ENCODE measurements at places on chromosomes 6 and 20.

DNA sequence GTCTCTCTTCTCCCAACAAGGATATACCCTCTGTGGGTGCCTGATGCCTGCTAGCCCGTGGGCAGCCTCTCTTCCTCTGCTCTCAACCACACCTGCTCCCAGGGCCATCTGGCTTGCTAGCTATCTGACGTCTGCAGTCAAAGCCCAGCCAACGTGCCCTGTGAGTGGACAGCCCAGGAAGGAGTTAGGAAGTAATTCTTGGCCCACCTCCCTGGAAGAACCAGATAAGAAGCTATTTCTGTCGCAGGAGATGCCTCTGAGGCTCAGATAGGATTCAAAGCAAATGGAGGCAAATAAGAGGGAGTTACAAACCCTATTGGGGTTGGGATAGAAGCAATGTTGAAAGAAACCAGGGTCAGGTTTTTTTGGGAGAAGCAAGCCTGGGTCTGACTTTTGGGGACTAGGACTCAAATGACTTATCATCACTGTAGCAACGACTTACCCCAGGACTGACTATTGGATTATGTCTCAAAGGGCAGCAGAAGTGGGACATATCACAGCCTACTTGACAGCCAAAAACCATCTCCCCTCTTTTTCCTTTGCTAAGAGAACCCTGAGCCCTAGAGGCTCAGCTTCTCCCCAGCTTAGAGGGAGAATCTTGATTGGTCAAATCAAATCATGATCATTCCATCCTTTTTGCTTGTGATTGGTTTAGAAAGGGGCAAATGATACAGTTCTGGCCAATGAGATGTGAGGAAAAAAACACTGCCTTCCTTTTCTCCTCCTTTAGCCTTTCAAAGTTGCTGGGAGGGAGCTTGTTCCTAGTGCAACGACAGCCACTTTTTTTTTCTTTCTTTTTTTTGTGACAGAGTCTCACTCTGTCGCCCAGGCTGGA is 18.0 kb upstream of the CDK5RAP1 start:
- DNase-seq: no peak

- DNase-seq: no peak
Measured at GRCh38 chr6:146090474-146090873, 61.6 kb downstream of the GRM1 start.

DNA sequence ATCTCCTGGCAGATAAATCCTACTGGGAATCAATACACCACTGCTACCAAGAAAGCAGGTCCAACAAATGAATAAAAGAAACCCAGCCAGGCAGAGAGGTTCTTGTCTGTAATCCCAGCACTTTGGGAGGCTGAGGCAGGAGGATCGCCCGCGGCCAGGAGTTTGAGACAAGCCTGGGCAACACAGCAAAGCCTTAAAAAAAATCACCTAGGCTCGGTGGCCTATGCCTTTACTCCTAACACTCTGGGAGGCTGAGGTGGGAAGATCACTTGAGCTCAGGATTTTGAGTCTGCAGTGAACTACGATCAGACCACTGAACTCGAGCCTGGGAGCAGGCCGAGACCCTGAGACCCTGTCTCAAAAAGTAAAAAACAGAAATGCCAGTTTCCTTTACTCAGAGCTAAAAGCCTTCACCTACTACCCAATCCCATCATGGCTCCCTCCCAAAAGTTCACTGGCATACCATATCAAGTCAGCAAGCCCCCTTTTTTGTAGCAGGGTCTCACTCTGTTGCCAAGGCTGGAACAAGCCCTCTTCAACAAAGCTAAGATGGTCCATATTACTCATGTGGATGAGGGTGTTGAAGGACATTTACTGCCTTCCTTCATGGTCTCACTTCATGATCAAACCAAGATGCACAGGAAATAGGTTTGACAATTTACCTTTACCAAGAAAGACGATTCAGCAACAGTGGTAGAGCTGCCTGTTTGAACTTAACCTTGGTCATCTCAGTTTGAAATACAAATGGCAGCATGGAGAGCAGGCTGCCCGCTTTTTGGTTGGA is 5.3 kb downstream of the SNX5 start:
- DNase-seq: no peak

DNA sequence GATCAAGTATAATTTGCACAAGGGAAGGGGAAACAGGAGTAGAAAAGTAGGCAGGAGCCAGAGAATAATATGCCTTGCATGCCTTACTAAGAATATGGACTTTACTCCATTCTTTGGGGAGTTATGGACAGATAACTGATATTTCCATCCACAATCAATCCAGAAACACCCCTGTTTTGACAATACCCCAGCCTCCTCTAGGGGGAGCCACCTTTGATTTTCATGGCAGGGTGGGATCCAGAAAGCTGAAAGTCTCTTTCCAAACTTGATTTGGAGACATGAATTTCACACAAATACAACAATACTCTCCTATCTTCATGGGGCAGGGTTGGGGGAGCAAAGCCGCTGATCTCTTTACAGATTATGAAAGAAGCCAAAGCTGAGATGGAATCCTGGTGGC is 404.1 kb downstream of the FOXA2 start:
- no peak for DNase-seq

GRCh38 chr6:40398810-40399477 is 188.2 kb downstream of the LRFN2 start:
- no peak for DNase-seq

DNA sequence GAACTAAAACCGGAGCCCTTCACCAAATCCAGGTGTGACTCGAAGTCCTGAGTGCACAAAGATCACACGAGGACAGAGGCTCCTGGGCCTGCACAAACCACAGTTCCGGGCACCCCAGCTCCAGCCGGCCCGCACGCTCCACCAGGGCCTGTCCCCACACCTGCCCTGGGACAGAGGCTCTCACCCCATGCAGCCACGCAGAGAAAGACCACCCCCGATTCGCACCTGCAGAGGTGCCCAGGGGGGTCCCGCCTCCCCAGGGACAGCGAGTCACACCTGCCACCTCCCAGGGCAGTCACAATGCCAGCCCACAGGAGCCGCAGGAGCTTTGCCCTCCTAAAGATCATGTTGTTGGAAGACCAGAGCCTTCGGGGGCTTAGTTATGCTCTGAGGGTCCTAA is 25.4 kb upstream of the MRGBP start:
- no peak for DNase-seq

DNA sequence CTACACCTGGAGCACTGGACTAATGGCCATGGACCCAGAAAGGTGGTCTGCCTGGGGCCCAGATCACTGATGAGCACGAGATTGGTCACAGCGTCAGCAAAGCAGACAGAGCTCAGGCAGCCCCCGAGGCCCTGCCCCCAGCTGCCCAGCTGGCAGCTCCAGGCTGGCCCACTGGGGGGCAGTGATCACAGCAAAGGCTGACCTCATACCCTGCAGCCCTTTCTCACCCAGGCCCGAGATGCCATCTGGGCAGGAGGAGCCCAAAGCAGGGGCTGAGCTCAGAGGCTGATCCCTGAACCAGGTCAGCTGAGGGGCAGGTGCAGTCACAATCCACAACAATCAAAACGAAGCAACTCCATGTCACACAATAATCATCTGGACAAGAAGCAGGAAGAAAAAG is 4.1 kb downstream of the MAP1LC3A start:
- DNase-seq: no peak

DNA sequence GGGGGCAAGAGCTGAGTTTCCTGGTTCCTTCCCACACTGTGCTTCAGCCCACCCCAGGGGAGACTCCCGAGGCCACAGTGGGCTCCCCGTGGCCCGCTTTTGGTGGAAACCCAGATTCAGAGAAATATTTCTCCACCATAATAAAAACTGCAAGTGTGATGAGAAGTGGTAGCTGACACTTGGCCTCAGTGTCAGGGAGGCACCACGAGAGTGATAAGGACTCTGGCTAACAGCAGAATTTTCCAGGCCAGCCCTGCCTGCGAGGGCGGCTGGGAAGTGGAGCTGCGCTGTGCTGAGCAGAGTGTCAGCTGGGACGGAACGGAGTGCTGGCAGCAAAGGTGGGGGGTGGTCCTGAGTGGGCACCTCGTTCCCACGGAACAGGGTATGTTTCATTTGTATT is 22.5 kb downstream of the SPATA2 start:
- DNase-seq: no peak

- no peak for DNase-seq
Measured at GRCh38 chr6:74573613-74574012, 632.2 kb downstream of the COL12A1 start.

DNA sequence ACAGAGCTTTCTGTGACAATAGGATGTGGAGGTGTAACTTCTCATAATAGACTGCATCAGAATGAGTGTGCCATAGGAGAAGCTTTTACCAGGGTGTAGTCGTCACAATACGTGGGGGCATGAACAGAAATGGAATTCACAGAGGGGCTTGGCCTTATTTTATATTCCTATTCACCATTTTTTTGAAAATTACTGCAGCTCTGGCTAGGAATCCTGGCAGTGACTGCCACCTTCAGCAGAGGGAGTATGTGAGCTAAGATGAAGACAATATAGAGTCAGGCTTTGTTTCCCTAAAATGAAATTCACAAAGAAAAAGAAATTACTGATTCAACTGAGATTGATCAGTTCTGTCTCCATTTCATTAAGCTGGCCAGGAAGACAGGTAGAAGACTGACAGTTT is 13.9 kb downstream of the TOMM6 start:
- DNase-seq: no peak

- peak; percentile 83 for DNase-seq
Measured at GRCh38 chr6:157885211-157885788, 62.3 kb downstream of the SNX9 start.

DNA sequence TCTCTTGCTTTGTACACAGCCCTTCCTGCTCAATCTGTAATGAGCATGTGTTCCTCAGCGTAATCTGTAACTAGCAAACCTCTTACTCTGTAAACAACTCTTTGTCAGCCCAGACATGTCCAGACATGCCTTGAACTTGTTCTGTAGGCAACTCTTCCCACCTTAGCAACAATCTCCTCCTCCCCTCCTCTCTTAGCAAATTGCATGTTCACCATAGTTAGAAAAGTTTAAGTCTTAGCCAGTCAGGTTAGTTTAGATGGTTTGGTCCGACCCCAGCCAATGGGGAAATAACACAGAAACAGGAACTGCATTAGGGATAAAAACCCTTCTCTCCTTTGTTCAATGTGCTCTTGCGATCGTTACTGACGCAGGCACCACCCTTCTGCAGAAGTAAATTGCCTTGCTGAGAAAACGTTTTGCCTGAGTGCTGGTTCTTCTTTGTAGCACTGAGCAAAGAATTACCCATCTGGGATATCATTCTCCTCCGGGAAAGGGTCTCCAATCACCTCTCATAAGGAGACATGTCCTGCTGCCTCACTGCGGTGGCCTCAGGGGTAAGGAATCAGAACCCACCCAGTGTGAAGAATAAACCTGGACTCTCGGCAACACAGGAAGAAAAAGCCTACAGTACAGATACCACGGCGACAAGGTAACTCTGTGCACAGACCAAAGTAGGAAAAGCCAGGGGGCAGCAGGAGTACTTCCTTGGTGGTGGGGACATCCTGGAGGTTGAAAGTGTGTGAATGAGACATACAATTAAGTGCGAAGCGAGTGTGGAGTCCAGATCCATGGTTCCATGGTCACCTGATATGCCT is 26.2 kb downstream of the PLN start:
- DNase-seq: no peak

GRCh38 chr6:13368079-13368730 is 39.9 kb upstream of the TBC1D7 start:
- no peak for DNase-seq

- DNase-seq: no peak
Measured at GRCh38 chr6:131744432-131745287, 33.8 kb upstream of the CTAGE9 start.

DNA sequence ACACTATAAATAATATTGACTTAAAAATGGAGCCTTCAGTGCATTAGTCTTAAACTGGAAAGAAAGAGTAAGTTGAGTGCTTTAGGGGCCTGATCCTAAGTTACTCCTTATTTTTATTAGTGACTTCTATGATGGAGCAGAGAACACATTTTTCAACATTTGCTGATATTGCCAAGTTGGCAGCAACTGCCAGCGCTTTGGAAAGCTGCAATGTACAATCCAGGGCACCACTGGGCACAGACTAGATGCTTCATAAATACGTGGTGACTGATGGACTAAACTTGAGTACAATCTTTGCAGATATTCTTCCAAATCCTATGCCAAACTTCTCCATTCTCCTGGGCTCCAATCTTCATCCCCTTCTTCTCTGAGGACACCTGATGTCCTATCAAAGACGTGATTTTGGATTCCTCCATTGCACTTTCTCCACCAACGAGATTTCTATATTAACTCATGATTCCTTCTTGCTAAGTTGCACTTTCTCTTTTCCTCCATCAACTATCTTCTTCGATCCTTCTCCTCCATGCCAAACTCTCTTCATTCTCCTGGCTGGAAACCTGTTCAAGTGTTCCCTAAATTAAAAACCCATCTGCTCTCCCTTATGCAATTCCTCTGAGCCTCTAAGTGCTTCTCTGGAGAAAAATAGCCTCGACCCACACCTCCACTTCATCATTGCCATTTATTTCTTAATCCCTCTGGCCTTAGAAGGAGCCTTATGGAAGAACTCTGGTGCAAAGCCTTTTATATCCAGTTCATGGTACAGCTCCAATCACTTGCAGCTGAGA is 28.5 kb upstream of the PAK5 start:
- no peak for DNase-seq

GRCh38 chr20:47118206-47118605 is 223.6 kb downstream of the EYA2 start:
- no peak for DNase-seq

- peak; percentile 28 for DNase-seq
Measured at GRCh38 chr20:31602779-31603441, 2.2 kb upstream of the ID1 start.

DNA sequence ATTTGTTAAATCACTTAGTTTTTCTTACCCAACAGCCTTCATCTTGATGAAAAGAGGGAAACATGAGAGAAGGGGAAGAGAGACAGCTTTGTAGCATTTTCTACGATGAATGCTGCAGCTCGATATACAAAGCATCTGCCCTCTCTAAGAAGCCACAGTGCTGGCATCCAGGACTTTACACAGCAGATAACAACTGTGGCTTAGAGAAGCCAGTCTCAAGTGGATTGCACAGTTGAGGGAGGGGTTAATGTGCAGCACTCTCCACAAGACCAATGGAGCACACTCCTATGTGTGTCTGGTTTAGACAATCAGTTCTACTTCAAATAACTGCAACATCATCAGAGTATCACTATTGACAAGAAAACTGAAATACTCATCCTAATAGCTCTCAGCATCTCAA is 5.8 kb downstream of the C6orf120 start:
- DNase-seq: no peak

GRCh38 chr6:36788768-36789167 is 50.5 kb downstream of the CPNE5 start:
- no peak for DNase-seq

GRCh38 chr6:54238396-54238795 is 69.8 kb upstream of the TINAG start:
- no peak for DNase-seq

DNA sequence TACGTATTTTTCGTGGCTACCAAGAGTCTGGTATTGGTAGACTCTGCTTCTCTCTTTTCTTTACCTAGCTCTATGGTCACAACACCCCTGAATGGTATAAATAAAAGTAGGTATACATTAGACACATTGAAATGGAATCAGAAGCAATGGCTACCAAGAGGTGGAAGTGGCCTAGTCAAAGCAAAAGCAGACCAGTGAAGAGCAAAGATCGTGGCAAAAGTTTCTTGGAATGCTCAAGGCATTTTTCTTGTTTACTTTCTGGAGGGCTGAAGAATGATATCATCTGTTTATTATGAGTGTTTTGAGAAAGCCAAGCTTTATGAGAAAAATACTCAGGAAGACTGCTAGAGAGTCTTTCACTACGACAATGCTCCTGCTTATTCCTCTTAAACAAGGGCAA is 28.6 kb upstream of the MOCS1 start:
- no peak for DNase-seq

Measured in CD4-positive, alpha-beta T cell (primary cell).